Activated naive CD4-positive, alpha-beta T cell treated with Interleukin-2 at 50 U/mL for 16 hours (primary cell): ENCODE measurements at places on chromosomes 1 and 21.
A peak's percentile ranks its signal among the peaks of the same experiment; 100 is the strongest.

- DNase-seq, result peak; percentile 73
Measured at GRCh38 chr1:2255420-2256369, 27.6 kb downstream of the SKI start.

DNA sequence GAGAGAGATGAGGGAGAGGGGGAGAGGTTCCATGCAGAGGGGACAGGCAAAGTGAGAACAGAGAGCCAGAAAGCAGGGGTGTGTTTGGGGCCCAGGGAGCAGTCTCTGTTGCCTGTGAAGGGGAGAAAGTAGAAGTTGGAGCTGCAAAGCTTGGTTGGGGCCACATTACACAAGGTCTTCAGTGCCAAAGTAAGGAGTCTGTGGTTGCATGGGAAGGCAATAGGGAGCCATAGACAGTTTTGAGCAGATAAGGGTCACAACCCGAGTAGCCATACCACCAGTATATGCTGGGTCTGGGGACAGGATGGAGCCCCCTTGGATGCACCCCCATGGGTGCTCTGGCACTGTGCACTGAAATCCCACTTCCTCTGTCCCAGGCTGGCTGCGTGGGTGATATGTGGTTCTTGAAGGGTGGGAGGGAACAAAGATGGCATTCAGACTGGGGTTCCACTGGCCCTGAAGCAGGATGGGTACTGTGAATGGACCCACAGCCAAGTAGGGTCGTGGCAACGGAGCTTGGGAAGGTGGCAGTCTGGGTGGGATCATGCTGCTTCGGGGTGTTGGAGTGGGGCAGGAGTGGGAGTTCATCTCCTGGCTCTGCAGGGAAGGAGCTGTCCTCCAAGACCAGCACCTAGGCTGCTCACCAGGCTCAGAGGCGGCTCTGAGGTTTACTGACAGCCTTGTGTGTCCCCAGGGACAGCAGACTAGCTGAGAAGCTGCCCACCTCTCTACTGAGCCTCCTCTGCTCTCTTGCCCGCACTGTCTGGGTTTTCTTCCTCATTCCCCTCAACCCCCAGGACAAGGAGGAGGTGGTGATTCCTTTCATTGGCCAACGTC is 12.1 kb downstream of the DRAXIN start:
- DNase-seq, result no peak

DNA sequence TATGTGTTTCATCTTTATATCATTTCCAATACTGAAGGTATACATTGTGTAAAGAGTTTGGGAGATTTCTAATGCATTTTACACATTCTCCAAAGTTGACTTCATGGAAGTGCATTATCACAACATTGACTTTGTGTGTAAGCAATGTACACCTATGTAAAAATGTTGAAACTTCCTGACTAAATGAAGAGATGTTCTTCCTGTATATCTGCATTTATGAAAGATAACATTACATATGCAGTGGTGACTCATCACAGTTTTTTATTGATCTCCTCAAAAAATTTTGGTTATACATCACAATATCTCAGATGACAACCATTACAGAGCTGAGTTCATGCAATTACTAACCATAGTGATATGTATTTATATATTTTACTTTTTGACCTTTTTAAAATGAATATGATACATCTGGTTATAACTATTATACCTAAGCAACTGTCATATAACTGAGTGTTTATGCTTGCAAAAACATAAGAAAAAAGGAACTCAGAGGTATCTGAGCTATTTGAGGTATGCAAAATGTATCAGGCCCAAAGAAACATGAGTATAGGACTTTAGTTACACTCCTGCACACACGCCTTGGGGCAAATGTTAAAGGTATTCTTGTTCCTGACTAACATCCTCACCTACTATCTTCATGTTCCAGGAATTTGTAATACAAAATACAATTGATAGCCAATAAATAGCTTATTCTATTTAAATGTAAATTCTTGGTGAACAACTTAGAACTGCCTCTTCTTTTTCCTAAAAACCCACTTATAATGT is 88.2 kb upstream of the OLFM3 start:
- no peak for DNase-seq

DNA sequence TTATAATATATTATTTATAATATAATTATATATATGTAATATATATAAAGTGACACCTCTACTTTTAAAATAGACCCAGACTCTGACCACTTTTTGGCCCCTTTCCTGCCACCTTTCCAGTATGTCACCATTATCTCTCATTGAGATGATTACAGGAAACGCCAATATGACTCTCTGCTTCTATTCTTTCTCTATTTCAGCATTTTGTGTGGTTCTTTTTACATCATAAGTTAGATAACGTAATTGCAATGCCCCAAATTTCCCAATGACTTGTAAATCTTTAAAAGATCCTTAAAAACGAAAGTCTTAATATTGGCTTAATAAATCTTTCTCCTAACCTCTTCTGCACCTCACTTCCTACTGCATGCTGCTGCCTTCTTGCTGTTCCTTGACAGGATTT is 8.1 kb upstream of the GBP5 start:
- DNase-seq, result no peak

- no peak for DNase-seq
Measured at GRCh38 chr1:205172729-205173366, 38.7 kb downstream of the DSTYK start.

DNA sequence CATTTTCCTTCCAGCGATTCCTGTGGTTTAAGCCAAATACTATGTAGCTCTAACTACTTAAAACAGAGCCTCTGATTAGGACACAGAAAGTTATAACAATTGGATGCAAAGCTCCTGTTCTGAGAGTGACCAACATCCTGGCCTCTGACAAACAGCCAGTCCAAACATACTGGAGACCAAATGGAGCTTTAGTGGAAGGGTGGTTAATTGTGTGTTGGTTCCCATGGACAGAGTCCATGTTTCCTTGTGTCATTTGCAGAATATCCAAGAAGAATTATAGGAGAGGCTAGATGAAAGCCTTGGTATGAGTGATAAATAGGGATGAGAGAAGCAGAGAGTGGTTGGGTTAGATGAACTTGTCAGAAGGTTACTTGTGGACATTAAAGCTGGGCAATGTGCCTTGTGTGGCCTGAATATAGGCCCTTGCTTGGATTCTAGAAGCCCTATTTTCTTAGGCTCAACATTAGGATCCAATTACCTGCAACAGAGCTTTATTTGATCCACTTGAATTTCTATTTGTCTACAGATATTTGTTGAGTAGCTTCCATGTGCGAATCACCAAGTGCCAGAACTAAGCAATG is 180.5 kb upstream of the GORAB start:
- DNase-seq, result no peak

- no peak for DNase-seq
Measured at GRCh38 chr1:211621447-211622198, 42.7 kb upstream of the SLC30A1 start.

- no peak for DNase-seq
Measured at GRCh38 chr21:40300300-40300699, 433.1 kb downstream of the PCP4 start.

- DNase-seq, result no peak
Measured at GRCh38 chr1:157880621-157881020, 39.0 kb upstream of the CD5L start.

DNA sequence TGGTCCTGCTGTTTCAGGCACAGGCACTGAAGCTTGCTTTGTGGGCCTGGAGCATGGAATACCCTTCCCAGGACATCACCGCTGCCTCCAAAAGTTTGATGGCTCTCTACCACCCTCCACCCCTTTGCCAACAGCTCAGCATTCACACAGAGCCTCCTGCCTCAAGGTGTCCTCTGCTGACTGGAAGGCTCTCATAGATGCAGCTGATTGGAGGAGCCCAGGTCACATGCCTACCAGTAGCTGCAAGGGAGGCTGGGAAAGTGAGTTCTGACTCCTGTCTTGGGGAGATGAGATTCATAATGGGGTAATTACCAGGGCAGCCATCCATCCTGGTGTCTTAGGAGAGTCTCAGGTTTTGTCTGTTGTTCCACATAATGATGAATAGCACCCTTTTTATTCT is 124.8 kb upstream of the GRIK3 start:
- DNase-seq, result no peak

DNA sequence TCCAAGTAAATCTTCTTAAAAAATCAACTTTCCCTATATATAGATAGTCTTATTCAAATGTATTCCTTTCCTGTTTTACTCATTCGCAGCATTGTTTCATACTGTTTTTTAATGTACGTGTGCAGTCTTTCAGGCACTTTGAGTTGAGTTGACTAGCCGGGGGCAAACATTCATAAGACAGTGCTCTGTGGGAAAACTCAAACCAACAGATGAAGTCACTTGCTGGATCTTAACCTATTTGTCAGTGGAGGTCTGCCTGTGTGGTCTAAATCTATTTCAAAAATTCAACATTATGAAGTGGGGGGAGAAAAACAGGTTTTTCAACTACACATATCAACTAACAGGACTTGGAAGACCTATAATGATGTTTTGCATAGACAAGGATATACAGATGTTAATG is 6.2 kb downstream of the HSD11B1 start:
- no peak for DNase-seq

- no peak for DNase-seq
Measured at GRCh38 chr1:8706995-8707396, 110.4 kb downstream of the RERE start.

GRCh38 chr1:150493175-150493574 is 6.0 kb downstream of the TARS2 start:
- no peak for DNase-seq

DNA sequence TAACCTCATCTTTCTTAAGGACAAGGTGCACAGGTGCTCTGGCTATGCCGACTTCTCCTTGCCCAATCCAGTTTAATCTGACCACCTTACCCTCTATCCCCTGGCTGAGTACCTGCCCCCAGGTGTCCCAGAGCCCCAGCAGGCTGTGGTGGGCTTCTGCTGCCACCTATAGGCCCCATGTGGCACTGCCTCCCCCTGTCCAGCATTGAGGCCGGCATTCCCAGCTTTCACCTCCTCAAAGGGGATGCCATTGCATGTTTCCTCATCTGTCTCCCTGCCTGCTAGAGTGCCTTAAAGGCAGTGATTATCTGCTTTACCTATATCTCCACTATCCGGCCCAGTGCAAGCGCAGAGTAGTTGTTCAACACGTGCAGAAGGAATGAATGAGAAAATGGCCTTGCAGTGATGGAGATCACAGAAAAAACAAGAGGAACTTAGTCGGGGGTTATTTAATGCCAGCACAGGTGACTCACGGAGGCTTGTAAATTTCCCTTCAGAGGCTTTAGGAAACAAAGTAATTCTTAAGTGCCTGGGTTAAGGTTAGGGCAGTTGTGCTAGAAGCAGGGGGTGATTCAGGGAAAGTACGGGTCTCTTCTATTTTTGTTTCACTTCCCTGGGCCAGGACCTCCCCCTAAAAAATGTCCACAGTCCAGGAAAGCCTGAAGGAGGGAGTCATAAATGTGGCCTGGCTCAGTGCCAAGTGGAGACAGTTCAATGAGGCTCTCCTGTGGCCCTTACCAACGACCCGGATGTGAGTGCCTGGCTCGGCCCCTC is 131.8 kb upstream of the NGF start:
- DNase-seq, result no peak
